ENCODE measurements at places on chromosomes 7 and 10.

- no peak for DNase-seq
Observed at GRCh38 chr7:122305475-122306319, 1.1 kb upstream of the FEZF1 start.

GRCh38 chr7:104767826-104768536, 246.0 kb upstream of the KMT2E start:
- DNase-seq: no peak

GRCh38 chr10:102738692-102739121, 5.0 kb upstream of the WBP1L start:
- DNase-seq: no peak

- no peak for DNase-seq
Observed at GRCh38 chr10:100158044-100158805, 27.6 kb downstream of the ERLIN1 start.

- DNase-seq: no peak
Observed at GRCh38 chr10:8616166-8616565, 561.7 kb downstream of the GATA3 start.

- DNase-seq: no peak
Observed at GRCh38 chr10:78255214-78255613, 221.6 kb downstream of the RPS24 start.
